ENCODE measurements at places on chromosomes 4 and X.

GRCh38 chrX:45186643-45187026 lies 14.0 kb downstream of the DIPK2B start:
- DNase-seq, result no peak

GRCh38 chr4:15148199-15148598 lies 145.9 kb downstream of the CPEB2 start:
- peak; percentile 3 for DNase-seq

- DNase-seq, result no peak
Observed at GRCh38 chr4:185332575-185333464, 62.9 kb downstream of the LRP2BP start.

GRCh38 chr4:183989931-183990330 lies 84.8 kb downstream of the STOX2 start:
- no peak for DNase-seq

GRCh38 chr4:63620271-63620670 lies 789.0 kb downstream of the TECRL start:
- no peak for DNase-seq

DNA sequence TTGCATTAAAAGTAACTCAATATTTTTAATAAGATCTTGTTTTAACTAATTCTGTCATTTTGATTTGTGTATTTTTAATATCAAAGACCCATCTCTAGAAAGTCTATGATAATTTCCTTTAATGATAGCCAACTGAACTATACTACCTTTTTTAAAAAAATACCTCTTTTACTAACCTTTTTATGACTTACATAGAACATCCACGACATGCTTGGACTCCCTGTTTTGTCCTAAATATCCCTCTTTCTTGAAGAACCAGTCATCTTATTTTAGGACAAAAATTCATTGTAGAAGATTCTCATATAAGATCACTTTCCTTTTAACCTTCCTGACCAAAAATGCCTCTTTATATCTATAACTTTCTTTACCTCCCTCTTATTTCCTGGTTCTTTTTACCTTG lies 76.8 kb upstream of the GC start:
- peak; percentile 9 for DNase-seq

DNA sequence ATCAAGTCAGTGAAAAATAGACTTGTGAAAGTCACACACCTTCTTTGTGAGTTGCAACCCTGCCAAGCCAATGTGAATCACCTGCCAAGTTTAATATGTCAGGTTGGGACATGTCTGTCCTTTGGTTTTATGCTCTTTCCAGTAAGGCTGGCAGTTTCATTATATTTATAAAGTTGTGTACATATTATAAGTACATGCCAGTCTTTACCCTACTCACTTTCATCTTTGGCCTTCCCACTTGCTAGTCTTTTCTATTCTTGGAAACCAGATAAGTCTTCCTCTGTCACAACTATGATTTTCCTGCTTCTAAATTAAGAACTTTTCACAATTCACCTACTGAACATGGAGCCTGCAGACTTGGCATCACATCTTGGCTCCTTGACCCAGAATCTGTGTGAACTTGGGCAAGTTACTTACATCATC lies 680.7 kb upstream of the BOD1L1 start:
- no peak for DNase-seq

DNA sequence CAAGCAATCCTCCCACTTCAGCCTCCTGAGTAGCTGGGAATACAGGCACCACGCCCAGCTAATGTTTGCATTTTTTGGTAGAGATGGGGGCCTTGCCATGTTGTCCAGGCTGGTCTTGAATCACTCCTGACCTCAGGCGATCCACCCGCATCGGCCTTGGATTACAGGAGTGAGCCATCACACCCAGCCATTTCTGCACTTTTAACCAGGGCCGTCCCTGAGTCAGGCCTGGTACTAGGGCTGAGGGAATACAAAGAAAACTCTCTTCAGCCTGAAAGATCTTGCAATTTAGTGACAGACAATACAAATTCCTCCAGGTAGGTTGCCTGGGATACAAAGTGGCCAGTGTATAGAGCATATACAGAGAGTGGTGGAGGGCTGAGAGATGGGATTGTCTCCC lies 65.8 kb downstream of the BCOR start:
- no peak for DNase-seq

GRCh38 chr4:153724606-153725005 lies 35.2 kb downstream of the RNF175 start:
- no peak for DNase-seq

DNA sequence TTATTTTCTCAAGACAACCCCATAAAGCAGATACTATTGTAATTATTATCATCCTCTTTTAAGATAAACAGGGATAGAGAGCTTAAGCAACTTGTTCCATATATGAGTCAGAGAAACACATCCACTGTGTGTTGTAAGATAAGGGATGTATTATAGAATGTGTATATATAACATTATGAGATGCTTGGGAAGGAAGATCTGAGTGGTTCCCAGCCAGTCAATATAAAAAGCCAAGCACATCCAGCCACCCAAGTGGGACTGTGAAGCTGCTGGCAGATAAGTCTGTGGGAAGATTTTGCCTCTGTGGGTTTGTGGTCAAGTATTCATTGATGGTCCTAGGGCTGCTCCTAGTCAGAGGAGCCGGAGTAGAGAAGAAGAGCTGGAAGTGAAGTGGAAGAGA lies 16.5 kb upstream of the BMPR1B start:
- DNase-seq, result no peak

DNA sequence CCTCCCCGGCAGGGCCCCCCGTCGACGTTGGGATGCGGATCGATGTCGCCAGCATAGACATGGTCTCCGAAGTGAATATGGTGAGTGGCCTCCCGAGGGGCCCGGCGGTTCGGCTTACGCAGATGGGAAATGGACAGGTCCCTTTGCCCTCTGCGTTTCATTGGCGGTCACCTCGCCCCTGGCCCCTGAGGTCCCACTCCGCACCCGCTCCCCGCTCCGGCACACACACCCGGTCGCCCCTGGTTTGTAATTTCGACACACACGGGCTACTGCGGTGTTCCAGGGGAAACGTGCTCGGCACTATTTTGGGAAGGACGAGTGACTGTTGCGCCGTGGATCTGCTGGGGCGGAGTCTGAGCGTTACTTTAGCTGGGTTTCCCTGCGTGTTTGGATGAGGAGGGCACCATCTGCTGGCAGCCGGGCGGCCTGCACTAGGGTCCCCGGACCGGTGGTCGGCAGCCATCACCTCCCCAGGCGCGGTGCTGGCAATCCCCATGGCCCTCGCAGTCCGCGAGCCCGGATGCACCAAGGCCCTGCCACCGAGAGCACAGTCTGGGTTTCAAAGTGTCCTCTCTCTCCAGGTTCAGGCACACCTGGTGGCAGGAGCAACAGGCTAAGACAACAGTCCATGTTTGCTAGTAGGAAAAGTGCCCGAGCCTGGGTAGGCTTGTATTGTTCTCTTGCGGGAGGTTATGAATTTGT lies 1.2 kb downstream of the GABRB1 start:
- DNase-seq, result peak; percentile 54

- peak; percentile 90 for DNase-seq
Observed at GRCh38 chr4:46372878-46373277, 17.1 kb downstream of the GABRA2 start.

DNA sequence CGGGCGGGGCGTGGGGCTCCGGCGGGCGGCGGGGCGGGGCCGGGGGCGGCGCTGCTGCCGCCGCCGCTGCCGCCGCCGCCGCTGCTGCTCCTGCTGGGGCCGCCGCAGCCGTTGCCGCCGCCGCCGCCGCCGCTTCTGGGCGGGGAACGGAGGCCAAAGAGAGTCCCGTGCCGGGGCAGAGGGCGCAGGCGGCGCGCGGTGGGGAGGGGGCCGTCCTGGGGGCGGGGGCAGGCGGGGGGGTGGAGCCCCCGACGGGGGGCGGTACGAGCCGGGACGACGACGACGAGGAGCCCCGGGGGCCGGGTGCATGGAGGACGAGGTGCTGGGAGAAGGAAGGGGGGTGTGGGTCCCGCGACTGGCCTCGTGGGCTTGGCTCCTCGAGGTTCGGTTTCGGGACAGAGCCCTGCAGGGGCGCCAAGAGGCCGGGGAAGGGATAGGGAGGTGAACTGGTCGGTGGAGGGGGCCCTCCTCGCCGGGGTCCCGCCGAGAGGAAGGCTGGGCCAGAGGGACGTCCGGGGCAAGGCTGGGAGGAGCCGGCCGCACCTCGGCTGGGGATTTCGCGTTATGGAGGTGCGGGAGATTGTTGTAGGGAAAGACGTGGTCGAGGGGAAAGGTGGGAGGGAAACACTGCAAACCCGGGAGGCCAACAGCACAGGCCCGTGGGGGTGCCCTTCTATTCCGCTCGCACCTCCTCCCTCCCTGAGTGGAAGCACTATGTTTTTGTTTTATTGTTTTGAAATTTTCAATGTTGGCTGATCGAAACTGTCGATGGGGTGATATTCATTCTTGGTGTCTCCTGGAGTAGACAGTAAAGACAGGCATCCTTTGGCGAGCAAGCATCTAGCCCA lies 1.9 kb downstream of the BCORL1 start:
- no peak for DNase-seq

GRCh38 chrX:46666831-46667230 lies 92.1 kb downstream of the SLC9A7 start:
- DNase-seq, result no peak

DNA sequence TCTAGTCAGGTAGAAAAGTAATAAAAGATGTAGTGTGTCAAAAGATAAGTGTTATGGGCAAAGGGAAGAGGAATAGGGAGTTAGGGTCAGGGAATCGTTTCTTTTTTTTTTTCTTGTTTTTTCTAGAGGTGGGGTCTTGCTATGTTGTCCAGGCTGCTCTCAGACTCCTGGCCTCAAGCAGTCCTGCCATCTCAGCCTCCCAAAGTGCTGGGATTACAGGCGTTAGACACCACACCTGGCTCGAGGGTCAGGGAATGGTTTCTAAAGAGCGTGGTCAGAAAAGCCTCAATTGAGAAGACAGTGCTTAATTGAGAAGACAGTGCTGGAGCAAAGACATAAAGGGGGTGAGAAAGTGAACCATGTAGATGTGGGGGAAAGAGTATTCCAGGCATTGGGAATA lies 19.1 kb downstream of the SMARCAD1 start:
- DNase-seq, result no peak

DNA sequence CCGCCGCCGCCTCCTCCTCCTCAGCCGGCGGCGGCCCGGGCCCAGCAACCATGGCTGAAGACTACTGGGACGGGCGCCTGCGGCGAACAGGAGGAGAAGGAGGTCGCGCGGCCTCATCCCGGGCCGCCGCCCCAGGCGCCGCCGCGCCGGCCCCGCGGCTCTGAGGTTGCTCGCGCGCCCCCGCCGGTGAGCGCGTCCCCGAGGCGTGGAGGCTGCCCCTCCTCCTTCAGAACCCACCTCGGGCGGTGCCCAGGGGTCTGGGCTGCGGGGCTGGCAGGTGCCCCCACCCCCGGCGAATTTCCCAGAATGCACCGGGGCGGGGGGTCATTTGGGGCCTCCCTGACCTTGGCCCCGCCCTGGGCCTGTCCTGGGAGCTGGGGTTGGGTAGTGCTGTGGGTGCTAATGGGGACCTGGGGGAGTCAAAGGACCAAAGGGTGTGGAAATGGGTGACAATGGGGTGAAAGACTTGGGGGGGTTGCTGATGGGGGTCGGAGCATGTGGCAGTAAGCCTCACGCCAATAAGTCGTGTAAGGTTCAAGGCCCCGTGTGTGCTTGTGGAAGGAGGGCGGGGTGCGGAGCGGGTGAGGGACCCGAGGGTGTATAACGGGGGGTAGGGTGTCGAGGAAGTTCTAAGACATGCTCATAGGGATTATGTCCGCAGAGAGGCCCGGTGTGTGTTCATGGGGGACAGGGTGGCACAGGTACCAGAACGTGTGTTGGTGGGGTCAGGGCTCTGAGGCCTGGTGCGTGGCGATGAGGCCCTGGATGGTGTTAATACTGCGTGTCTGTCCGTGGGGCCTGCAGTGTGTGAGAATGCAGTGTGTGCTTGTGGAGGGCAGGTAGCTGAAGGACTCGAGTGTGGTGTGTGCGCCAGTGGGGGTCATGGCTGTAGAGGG lies 687 bp downstream of the CDK16 start:
- DNase-seq, result peak; percentile 41

DNA sequence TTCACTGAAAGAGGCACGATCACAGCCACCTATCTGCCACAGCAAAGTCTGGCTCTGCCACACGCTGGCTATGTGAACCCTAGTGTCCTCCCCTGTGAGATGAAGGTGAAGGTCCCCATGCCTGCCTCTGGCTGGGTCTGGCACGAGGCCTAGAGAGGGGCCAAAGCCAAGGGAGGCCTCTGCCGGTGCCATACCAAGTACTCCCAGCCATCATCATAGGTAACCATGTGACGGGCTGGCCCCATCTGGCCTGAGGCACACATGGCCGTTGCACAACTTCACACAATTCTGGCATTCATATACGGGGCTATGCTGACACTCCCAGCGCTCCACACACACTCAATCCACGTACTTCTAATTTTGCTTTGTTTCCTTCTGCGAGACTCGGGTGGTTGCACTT lies 15.3 kb downstream of the NOP14 start:
- no peak for DNase-seq

- no peak for DNase-seq
Observed at GRCh38 chr4:26931451-26931850, 70.8 kb downstream of the STIM2 start.

- DNase-seq, result no peak
Observed at GRCh38 chr4:109332926-109333464, 30.5 kb upstream of the COL25A1 start.

- DNase-seq, result no peak
Observed at GRCh38 chr4:167614866-167615265, 380.6 kb upstream of the SPOCK3 start.

DNA sequence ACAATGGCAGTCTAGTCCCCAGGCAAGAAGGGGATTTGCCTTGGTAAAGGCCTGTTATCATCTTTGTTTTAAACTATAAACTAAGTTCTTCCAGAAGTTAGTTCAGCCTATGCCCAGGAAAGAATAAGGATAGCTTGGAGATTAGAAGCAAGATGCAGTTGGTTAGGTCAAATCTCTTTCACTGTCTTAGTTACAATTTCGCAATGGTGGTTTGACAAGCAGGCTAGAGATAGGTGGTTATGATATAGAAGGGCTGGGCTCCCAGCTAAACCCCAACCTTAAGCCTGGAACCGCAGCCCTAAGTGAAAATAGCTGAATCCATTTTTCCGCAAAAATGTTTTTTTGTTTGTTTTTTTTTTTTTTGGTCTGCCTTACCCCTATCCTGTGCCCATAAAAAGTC lies 41.8 kb upstream of the NEIL3 start:
- no peak for DNase-seq

GRCh38 chr4:55170462-55170861 lies 45.1 kb upstream of the KDR start:
- DNase-seq, result no peak

GRCh38 chrX:14673764-14674163 lies 144.4 kb downstream of the GLRA2 start:
- DNase-seq, result no peak
